Tibial artery (tissue), 4 donors: ENCODE measurements at places on chromosomes 5 and 9.

DNA sequence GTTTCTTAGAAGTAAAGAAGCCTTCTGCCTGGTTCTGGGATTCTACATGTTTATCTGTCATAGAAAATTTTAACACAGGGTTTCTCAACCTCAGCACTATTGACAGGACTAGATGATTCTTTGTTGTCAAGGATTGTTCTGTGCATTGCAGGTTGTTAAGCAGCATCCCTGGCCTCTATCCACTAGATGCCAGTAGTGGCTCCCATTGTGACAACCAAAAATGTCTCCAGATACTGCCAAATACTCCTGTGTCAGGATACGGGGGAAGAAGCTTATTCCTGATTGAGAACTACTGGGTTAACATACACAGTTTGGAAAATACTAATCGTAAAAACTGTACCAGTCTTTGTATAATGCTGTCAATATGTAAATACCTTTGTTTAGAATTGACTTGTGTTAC lies 167.1 kb downstream of the NIPBL start:
- DNase-seq: no peak
- H3K36me3 ChIP-seq: peaks cover 82% of the 10 kb centered on the region
- H3K4me3 ChIP-seq: no peak overlapping the region
- H3K27me3 ChIP-seq: no peaks in the 10 kb centered on the region

- no peaks in the 10 kb centered on the region for H3K27me3 ChIP-seq
- H3K27ac ChIP-seq: no peak overlapping the region
- no peaks in the 10 kb centered on the region for H3K36me3 ChIP-seq
Observed at GRCh38 chr9:77735494-77735893, 87.4 kb upstream of the GNA14 start.

DNA sequence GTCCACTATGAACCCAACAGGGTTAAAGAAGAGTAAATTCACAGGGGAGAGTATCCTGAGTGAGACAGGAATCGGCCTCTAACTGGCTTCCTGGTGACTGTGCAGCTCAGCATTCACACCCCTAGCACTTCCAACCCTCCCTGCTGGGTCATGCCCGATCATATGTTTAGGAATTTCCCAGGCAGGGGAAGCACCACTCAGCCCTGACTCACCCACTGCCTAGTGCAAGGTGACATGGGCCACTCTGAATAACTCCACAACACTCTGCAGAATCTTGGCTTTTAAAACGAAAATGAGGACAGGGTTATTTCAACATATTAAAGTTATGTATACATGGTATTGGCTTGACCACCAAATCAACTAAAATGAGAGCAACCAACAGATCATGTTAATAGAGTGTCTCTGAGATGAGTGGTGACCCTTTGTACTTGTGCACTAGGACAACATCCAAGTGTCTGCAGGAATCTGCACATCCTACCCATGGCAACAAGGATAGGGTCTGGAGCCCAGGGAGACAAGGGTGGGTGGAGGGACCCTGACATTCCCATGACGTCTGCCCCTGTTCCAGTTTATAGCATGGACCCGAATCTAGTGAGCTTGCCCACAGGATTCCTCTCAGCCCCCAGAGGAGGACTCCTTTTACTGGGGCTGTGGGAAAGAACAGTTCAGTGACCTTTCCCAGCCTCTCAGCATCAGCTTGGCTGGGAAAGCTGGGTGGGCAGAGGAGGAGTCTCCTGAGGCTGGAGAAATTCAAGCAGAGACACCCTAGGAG lies 485.8 kb downstream of the SEMA5A start:
- no peaks in the 10 kb centered on the region for H3K27me3 ChIP-seq
- no peak overlapping the region for H3K4me3 ChIP-seq
- no peaks in the 10 kb centered on the region for H3K36me3 ChIP-seq
- H3K27ac ChIP-seq: no peak overlapping the region

- H3K4me3 ChIP-seq: peak overlapping the region; percentile 74
- peak overlapping the region; percentile 78 for H3K27ac ChIP-seq
- DNase-seq: no peak
- no peaks in the 10 kb centered on the region for H3K36me3 ChIP-seq
- H3K4me1 ChIP-seq: peaks cover 13% of the 10 kb centered on the region
Observed at GRCh38 chr9:19102181-19102630, 498 bp downstream of the HAUS6 start.

GRCh38 chr9:85743275-85744128 lies 1.7 kb upstream of the AGTPBP1 start:
- no peaks in the 10 kb centered on the region for H3K27me3 ChIP-seq
- H3K27ac ChIP-seq: no peak overlapping the region
- H3K4me1 ChIP-seq: no peaks in the 10 kb centered on the region
- no peaks in the 10 kb centered on the region for H3K36me3 ChIP-seq
- no peak for DNase-seq
- no peak overlapping the region for H3K4me3 ChIP-seq

GRCh38 chr5:855771-856530 lies 5.2 kb upstream of the ZDHHC11 start:
- H3K4me1 ChIP-seq: no peaks in the 10 kb centered on the region
- H3K27ac ChIP-seq: no peak overlapping the region
- DNase-seq: peak; percentile 56

DNA sequence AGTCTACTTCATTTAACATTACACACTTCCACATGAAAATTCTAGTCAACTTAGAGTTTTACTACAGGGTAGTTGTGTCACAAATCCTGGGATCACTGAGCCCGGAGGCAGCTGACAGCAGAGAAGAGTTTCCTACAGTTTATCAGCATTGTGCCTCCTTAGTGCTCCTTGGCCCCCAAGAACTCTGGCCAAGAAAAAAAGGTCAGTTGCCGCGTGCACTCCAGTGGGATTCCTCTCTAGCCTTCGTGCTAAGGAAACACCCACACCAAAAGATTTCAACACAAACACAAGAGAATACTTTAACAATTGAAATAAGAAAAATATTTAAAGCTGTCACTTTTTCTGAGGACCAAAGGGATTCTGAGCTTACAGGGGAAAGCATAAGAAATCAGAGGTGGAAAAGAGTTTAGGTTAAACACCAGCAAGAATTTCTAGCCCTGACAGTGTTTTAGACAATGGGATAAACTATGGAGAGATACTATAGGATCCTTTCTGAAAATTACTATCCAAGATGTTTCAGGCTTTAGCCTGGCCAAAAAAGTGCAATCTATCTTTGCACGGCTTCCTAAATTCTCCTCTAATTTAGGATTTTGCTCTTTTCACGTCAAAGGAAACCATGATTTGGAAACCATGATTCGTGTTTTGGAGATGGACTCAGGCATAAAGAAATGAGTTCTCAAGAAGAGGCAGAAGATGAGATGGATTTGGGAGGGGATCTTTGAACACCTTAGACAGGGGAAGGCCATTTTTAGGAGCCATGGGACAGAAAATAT lies 606.8 kb downstream of the RAB3C start:
- H3K36me3 ChIP-seq: no peaks in the 10 kb centered on the region
- no peak for DNase-seq
- H3K4me1 ChIP-seq: no peaks in the 10 kb centered on the region
- peak overlapping the region; percentile 47 for H3K27ac ChIP-seq
- H3K4me3 ChIP-seq: no peak overlapping the region

DNA sequence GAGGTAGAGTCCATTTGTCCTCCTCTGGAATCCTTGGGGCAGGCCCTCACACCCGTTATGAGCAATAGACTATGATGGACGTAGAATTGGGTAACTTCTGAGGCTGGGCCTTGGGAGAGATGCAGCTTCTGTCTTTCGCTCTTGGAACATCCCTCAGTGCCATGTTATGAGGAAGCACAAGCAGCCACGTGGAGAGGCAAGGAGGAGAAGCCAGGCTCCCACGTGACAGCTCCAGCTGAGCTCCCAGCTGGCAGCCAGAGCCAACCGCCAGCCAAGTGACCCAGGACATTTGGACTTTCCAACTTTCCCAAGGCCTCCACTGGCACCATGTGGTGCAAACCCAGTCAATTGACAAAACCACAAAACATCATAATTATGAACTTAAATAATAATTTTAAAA lies 43.0 kb upstream of the BOD1 start:
- H3K27me3 ChIP-seq: peaks cover 3% of the 10 kb centered on the region
- H3K36me3 ChIP-seq: no peaks in the 10 kb centered on the region
- no peaks in the 10 kb centered on the region for H3K4me1 ChIP-seq

GRCh38 chr9:131875828-131876485 lies 136.1 kb upstream of the RAPGEF1 start:
- no peak overlapping the region for H3K27ac ChIP-seq
- no peak overlapping the region for H3K4me3 ChIP-seq
- peaks cover 15% of the 10 kb centered on the region for H3K36me3 ChIP-seq
- no peaks in the 10 kb centered on the region for H3K27me3 ChIP-seq
- no peak for DNase-seq

- no peaks in the 10 kb centered on the region for H3K27me3 ChIP-seq
- no peak overlapping the region for H3K4me3 ChIP-seq
- DNase-seq: no peak
- peak overlapping the region; percentile 51 for H3K27ac ChIP-seq
- H3K36me3 ChIP-seq: no peaks in the 10 kb centered on the region
Observed at GRCh38 chr5:115736004-115736689, 80.3 kb downstream of the CDO1 start.
